Stimulated activated effector memory CD8-positive, alpha-beta T cell treated with anti-CD3 and anti-CD28 coated beads, Interleukin-12 subunit alpha, Interleukin-12 subunit beta, amount 100 ng/mL, for 72 hours (primary cell): ENCODE measurements at places on chromosomes 2 and 18.

- no peak for DNase-seq
Measured at GRCh38 chr18:67670024-67670543, 153.6 kb upstream of the DSEL start.

- no peak for DNase-seq
Measured at GRCh38 chr2:205511221-205511620, 171.1 kb upstream of the NRP2 start.

- DNase-seq, result no peak
Measured at GRCh38 chr2:30949435-30949834, 142.2 kb upstream of the CAPN13 start.

DNA sequence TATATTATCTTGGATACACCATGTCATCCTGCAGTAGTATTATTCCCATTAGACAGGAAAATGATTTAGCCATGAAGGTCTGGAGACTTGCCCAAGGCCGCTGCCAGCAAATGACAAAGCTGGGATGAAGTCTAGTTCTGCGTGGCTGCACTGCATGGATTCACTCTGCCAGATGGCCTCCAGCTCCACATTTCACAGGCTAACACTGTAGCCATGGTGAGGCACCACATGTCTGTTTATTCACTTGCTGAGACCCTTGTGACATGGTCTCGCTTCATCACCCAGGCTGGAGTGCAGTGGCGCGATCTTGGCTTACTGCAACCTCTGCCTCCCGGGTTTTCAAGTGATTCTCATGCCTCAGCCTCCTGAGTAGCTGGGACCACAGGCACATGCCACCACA is 31.5 kb upstream of the SCG2 start:
- no peak for DNase-seq

GRCh38 chr18:31553800-31554199 is 37.9 kb upstream of the TTR start:
- DNase-seq, result no peak

GRCh38 chr18:43279015-43279744 is 1.9 kb upstream of the SYT4 start:
- no peak for DNase-seq

- no peak for DNase-seq
Measured at GRCh38 chr2:211417544-211417943, 861.1 kb downstream of the CPS1 start.

- no peak for DNase-seq
Measured at GRCh38 chr18:54323970-54324369, 33.7 kb downstream of the STARD6 start.

DNA sequence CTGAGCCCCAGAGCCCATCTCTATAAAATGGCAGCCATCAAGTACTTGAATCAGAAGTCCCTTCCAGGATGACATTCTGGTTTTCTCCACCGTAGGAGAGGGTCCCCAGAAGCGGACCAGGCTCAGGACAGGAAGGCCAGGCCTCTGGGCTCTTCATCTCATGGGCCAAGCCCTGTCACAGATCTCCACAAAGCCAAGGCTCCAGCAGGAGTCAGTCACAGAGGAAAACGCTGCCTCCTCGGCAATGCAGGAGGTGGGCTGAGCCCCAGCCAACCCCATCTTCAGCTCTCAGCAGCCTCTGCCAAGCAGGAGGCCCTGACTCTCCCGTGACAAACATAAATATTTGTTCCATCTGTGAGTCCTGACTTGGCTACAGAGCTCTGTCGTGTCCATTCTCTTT is 39.4 kb upstream of the GPAT2 start:
- no peak for DNase-seq

DNA sequence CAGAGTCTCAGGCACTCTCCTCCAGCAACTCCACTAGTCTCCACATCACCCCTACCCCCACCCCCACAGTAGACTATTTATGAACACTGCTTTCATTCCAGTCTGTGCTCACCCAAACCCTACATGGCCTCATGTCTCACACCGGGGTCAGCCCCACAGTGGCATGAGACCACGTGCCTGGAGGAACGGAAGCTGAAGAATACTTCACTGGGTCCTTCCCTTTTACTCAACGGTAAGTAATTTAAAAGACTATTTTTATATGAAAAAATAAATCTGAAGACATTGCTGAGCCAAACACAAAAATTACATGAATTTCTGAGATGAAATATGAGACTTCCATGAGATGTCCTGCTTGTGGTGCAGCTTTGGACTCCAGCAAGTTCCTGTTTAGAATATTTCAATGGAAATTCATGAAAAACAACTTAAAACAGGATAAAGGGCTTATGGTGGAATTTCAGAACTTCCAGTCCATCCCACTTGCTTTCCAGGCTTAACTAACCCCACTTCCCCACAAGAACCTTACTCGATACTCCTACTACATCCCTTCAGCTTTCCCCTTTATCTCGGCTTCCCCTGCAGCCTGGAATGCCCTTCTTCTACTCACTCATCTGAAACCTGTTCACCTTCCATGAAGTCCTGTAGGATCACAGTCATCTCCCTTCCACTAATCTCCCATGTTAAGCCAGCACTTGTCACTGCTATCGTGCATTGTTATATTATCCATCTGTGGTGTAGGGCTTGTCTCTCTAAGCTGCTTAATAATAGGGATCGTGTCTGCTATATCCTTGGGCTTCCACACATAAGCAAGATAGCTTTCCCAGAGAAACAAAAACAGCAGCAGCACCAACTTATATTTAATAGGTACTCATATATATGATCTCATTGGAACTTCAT is 47.9 kb downstream of the SLC14A1 start:
- DNase-seq, result no peak
